Renal pelvis (tissue), 12 donors: ENCODE measurements at places on chromosomes 16 and 17. TPM values are rescaled to one million over a fixed set of nuclear protein-coding genes. Genes with fewer than 3 reads are reported as not detected.
A peak's percentile ranks its signal among the peaks of the same experiment; 100 is the strongest.

GRCh38 chr17:74117999-74118421 is 85.5 kb upstream of the RPL38 start:
- no peak for DNase-seq

DNA sequence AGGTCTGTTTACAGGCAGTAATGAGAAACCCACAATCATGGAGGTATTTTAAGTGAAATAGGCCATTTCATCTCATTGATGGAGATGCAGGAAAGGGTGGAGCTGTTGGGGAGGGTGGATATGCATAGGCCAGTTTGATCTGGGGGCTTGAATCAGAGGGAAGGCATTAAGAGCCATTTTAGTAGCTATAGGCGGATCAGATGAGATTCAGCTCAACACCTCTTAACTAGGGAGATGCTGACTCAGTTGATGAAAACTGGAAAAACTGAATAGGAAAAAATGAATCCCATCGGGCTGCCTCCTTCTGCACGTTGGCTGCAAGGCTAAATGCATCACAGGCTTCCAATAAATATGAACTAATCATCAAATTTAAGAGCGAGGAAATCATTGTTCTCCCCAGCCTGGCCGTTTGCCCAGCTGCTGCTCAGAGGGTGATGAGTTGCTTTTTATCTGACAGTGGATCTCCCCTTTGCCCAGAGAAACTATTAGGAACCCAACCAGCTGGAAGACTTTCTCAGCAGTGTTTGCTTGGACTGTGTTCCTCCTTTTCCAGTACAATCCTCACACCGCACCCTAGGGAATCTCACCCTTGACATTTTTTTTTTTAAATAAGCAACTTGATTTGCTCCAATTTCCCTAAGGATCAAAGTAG is 149.6 kb downstream of the SOX9 start:
- peak; percentile 21 for DNase-seq

DNA sequence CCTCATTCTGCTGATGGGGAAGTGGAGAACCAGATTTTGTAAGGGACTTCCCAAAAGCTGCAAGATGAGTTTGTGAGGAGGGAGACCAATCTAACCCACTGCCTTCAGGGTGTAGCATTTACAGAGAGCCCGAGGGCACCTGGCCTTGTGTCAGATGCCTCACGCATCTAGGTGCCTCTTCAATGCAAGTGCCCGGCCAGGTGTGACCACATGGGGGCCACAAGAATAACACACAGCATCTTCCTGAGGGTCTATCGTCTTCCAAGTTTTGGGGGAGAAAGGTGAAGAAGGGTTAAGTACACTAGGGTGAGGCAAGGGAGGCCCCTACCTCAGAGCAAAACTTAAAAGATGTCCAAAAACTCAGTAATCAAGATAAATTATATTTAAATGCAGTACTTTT is 401.7 kb upstream of the CDH5 start:
- DNase-seq: no peak

The SLC6A2 gene
- not detected for polyA plus RNA-seq

- no peak for DNase-seq
Measured at GRCh38 chr17:50447870-50448595, 20.6 kb downstream of the CHAD start.

The FCSK gene
- 22.7 TPM for polyA plus RNA-seq

The SNAI3 gene
- 1.2 TPM for polyA plus RNA-seq

DNA sequence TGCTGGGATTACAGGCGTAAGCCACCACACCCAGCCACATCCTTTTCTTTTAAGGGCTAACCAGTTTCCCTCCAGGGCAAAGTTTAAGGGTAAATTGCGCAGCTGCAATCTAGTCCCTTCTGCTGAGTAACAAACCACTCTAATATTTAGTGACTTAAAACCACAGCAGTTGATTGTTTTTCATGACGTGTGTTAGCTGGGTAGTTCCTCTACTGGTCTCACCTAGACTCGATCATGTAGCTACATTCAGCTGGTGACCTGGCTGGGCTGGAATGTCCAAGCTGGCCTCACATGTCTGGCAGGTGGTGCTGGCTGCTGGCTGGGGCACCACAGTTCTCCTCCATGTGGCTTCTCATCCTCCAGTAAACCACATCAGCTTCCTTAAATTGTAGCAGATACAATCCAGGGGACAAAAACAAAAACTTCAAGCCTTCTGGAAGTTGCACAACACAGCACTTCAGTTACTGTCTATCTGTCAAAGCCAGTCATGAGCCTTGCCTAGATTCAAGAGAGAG is 75.5 kb downstream of the GPRC5B start:
- DNase-seq: no peak

DNA sequence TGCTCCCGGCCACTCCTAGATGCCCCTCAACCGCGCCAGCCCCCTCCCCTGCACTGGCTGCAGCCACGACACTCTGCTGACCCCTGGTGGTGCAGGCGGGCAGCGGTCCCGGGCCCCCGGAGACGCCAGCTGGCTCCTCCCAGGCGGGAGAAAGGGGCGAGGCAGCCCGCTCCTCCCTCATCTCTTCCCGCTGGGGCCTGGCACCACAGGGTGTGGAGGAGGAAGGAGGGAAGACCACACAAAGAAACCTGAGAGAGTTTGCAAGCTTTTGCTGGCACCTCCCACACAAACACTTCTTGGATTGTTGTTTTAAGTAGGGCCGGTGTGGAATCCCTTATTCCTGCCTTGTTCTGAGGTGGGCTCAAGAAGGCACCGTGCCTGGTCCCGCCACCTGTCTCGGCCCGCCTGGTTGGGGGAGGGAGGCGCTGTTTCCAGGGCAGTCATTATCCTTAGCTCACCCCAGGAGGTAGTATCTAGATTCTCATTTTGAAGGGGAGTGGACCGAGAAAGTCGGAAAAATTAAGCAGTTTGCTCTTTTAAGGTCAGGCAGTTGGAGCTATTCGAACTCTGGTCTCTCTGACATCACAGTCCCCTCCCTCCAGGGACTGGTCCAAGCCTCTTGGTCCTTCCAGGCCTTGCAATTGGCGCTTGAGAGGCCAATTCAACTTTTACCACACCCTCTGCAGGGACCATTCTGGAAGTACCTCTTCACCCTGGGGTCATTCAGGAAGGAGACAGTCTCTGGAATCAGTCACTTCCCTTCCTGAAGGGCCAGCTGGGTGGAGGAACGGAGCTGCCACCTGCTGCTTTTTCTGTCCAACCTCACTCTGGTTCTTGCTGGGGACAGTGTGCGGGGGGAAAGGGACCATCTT is 959 bp upstream of the ANKRD13B start:
- peak; percentile 92 for DNase-seq

DNA sequence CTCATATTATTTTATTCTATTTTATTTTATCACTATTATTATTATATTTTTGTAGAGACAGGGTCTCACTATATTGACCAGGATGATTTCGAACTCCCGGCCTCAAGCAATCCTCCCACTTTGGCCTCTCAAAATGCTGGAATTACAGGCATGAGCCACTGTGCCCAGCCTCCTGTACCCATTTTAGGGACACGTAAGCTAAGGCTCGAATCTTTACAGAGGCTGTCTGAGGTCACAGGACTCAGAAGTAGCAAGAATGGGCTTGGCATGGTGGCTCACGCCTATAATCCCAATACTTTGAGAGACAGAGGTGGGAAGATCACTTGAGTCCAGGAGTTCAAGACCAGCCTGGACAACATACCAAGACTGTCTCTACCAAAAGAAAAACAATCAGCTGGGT is 12.7 kb upstream of the ABAT start:
- no peak for DNase-seq

The C16orf92 gene
- polyA plus RNA-seq: not detected

DNA sequence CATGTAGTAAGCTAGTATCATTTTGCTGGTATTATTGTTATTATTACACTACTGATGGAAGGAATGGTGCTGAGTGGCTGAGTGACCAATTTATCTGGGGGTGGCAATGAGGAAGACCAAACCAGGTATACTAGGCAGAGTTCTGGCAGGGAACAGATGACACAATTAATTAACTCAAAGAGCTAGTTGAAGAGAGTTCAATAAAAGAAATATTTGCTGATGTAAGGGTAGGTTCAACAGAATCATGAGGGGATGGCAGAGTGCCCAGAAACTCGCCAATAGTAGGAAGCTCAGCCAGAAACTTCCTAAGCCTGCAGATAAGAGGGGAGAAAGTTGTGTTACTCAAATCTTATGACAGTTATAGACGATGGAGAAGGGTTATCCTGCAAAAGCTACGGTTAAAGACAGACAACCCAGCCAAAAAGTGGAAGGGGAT is 352.5 kb downstream of the KCNJ2 start:
- no peak for DNase-seq

DNA sequence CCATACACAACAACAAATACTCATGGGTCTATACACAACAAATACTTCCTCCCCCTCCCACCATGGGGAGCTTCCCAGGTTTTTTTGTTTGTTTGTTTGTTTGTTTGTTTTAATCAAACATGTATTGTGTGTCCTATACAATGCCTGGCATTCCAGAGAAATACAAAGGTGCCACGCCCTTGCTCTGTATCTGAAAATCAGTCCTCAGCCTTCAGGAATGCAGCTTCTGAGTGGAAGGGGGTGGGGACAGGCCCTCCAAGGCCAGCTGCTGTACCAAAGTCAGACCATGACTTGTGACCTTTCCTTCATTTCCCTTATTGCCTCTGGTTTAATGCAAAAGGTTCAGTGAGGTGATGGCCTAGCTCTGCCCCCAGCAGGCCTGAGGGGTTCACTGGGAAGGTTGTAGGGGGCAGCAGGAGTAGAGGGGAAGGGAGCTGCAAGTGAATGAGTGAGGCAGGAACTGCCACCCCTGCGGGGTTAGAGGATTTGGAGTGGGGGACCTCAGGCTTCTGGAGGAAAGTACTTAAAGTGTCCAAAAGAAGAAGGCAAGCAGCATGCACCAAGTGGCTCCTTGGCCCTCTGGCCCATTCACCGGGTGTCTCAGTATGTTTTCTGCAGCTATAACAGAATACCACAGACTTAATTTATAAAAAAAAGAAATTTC is 105.2 kb downstream of the CLEC16A start:
- no peak for DNase-seq

The TP53TG3F gene
- polyA plus RNA-seq: not detected

- DNase-seq: no peak
Measured at GRCh38 chr17:78485290-78486168, 91.7 kb downstream of the DNAH17 start.

The CNTD1 gene
- polyA plus RNA-seq: 3.3 TPM

DNA sequence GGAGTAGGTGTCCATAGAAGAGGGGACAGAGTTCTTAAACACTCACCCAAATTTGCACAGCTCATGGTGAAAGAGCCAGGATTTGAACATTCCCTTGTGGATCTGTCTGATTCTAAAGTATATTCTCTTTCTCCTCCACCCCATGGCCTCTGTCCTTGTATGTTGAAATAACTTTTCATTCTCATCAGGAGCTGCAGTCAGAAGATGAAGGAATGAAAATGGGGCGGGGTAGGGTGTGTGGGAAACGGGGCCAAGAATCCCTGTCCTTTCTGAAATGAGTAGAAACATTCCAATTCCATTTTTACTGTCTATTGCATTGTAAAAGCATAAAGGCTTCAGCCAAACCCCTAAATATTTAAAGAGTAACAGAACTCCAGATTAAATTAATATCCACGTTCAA is 42.8 kb downstream of the NOG start:
- DNase-seq: no peak

The EVI2B gene
- polyA plus RNA-seq: 1.2 TPM

DNA sequence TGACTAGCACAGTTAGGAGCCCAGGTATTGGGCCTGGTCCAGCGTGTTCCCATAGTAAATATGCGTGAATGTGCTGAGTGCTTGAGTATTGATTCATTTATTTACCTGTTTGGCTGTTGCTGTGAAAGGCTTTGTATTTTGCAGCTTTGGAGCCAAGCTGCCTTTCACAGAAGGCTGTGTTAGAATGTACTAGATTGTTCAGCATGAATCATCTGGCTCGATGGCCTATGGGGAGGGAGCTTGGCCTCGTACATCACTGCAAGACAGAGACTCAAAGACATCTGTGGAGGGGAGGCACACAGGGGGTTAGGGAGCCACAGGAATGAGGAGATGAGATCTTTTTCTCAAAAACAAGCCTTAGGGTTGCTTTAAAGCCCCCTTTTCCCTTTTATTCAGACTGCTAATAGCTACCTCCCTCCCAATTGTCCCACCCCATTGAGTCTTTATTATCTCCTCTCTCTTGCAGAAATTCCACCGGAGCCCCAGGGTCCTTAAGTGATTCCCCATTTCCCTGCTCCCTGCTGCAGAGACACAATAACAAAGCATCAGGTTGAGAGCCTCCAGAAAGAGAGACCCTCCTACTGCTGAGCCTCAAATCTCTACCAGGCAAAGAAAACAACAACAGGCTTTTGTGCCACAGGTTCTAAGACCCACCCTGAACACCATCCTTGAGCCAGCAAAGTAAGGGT is 307.2 kb downstream of the ABCC12 start:
- DNase-seq: no peak

DNA sequence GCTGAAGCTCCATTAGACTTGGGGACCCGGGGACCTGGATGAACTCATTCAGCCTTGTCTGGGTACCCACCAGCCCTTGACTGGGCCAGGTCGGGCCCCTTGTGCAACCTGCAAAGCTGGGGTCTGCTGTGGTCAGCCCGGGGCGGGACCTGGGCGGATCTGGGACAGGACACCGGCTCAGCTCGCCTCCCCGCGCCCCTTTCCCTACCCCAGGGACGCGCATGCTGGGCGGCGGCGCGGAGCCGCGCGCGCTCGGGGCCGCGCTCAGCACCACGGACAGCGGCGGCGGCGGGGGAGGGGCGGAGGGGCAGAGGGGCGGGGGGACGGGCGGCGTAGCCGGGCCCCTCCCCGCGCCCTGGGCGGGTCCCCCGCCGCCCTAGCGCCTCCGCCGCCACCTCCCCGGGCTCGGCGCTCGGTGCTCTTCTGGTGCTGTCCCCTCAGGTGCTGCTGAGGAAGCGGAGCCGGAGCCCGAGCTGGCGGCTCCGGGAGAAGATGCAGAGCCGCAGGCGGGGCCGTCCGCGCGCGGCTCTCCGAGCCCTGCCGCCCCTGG is 7.4 kb downstream of the ACD start:
- no peak for DNase-seq

- DNase-seq: peak; percentile 69
Measured at GRCh38 chr16:19167710-19168370, at the start of gene SYT17. SYT17 (plus strand) TSS chr16:19168240; CDS start chr16:19168647, 407 bp downstream.

- DNase-seq: no peak
Measured at GRCh38 chr16:8251298-8251697, 339.0 kb downstream of the TMEM114 start.

- DNase-seq: no peak
Measured at GRCh38 chr16:62585041-62585545, 548.9 kb upstream of the CDH8 start.
